ENCODE measurements at places on chromosomes 2 and 18.

DNA sequence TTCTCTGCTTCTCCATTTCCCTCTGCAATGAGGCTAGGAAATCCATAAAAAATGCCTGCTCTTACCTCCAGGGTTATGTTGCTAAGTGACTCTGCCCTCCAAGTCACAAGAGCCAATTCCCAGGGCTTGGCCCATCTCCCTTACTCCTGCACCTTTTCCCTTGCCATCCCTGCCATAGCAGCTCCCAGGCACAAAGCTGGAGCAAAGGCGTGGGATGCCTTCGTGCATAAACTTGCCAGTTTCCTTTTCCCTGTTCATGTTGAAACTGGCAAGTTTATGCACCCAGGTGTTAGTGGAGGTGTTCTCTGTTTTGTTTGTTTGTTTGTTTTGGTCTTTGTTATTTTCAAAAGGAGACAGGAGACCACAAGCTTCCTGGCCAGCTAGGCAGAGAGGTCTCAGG lies 195.1 kb downstream of the ACKR3 start:
- no peak for DNase-seq

GRCh38 chr2:147865560-147865959 lies 20.7 kb downstream of the ACVR2A start:
- DNase-seq = no peak

GRCh38 chr2:174012347-174013314 lies 47.5 kb upstream of the SP3 start:
- DNase-seq = no peak

- DNase-seq = peak; percentile 23
Measured at GRCh38 chr2:235864733-235865515, 303.3 kb downstream of the GBX2 start.

GRCh38 chr2:216392018-216392562 lies 19.8 kb upstream of the MARCHF4 start:
- DNase-seq = no peak

- no peak for DNase-seq
Measured at GRCh38 chr2:26911911-26912861, 58.3 kb upstream of the MAPRE3 start.

DNA sequence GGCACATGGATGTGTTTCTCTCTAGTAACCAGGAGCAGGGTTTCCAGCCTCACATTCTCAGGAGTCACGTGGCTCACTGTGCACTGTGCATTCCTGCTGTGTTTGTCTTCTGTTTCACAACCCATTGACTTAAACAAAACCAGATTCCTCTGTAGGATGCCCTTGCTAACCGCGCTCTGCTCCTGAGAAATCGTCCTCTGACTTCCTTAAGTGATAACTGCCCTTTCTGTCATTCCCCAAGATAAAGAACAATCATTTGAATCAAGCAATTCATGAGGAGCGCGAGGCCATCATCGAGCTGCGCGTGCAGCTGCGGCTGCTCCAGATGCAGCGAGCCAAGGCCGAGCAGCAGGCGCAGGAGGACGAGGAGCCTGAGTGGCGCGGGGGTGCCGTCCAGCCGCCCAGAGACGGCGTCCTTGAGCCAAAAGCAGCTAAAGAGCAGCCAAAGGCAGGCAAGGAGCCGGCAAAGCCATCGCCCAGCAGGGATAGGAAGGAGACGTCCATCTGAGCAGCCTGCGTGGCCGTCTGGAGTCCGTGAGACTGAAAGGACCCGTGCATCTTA lies 60.2 kb downstream of the RALBP1 start:
- DNase-seq = peak; percentile 93

DNA sequence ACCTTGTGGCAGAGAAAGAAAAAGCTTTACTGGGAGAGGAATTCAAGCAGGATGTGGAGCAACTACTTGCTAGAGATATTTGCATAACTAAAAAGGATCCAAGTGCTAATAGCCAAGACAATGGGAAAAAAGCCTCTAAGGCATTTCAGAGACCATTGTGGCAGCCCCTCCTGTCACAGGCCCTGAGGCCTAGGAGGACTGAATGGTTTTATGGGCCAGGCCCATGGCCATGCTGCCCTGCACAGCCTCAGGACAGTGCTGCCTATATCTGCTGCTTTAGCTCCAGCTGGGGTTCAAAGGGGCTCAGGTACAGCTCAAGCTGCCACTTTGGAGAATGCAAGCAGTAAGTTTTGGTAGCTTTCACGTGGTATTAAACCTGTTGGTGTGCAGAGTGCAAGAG lies 17.1 kb upstream of the MRPS5 start:
- no peak for DNase-seq

- no peak for DNase-seq
Measured at GRCh38 chr18:25704494-25704893, 352.5 kb upstream of the ZNF521 start.

DNA sequence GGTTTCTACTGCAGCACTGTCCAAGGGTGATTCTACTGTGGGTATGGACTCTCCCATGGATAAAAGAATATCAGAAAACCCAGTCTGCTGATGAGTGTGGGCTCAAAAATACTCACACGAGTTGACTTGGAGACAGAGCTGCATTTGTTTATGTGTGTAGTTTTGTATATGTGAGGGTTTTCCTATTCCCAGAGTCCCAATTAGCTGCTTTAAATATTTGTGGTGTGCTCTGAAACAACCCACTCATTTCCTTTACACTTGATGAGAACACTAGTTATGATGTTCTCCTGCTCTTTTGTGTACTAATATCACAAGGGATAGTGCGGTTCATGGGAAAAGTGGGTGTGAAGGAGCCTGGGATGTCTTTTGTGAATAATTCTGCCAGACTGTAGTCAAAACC lies 337.3 kb downstream of the PLCL1 start:
- DNase-seq = no peak

- DNase-seq = no peak
Measured at GRCh38 chr2:32064021-32064601, 755 bp downstream of the SPAST start.

DNA sequence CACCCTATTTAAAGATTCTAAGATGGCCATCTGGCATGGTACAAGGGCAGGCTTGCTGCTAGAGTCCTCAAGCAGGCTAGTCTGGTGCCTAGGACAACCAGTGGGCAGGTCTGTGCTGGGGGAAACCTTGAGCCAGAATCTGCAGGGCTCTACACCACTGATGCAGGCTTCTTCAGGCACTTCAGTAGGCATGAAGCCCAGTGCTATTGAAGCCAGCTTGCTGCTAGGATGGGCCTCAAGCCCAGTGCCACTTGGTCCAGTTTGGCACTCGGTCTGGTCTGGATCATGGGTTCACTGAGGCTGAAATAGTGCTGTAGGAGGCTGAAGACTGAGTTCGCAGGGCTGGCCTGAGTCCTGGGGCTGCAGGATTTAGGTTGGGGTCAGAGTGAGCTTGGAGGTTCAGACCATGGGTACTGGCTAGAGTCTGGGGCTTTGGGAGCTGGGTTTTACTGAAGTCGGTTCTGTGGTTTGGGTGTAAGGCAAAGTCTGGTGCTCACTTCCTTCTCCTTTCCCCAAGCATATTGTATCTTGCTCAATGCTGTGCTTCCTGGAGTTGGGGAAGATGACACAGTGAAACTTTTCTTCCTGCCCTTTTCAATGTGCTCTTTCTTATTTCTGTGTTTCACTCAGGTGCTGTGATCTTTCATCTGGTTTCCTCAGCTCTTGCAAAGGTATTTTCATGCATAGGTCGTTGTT lies 41.2 kb downstream of the SP100 start:
- no peak for DNase-seq

- DNase-seq = peak; percentile 3
Measured at GRCh38 chr18:42931491-42931890, 184.0 kb downstream of the RIT2 start.

GRCh38 chr2:42743659-42743990 lies 20.3 kb downstream of the OXER1 start:
- no peak for DNase-seq

- DNase-seq = no peak
Measured at GRCh38 chr2:237393523-237393922, 20.4 kb downstream of the COL6A3 start.

DNA sequence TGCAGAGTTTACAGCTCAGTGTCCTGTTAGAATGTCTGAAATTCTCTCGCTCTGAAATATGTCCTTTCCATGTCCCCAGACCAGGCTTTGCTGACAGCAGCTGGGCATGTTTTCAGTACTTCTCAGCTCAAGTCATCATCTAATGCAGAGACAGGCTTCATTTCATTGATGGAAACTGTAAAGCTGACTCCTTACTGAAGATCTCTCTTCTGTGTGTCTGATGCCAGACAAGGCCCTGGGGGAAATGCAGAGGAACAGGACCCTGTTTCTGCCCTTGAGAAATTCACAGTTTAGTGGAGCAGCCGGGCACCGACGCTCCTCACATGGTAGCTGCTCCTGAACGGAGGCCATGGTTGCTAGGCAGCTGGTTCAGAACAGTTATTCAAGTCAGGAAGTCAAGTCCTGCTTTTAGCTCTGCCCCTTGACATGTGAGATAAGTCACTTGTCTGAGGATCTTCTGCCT lies 24.6 kb upstream of the FZD7 start:
- DNase-seq = no peak

DNA sequence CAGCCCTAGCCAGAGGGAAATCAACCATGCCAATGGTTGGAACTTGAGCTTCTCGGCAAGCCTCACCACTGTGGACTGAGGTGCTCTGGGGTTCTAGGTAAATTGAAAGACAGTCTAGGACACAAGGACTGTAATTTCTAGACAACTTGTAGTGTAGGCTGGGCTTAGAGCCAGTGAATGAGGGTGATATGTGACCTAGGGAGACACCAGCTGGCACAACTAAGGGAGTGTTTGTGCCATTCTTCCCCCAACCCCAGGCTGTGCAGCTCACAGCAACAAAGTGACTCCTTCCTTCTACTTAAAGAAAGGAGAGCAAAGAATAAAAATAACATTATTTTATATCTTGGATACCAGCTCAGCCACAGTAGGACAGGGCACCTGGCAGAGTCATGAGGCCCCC lies 1690.7 kb upstream of the TMEFF2 start:
- DNase-seq = no peak

DNA sequence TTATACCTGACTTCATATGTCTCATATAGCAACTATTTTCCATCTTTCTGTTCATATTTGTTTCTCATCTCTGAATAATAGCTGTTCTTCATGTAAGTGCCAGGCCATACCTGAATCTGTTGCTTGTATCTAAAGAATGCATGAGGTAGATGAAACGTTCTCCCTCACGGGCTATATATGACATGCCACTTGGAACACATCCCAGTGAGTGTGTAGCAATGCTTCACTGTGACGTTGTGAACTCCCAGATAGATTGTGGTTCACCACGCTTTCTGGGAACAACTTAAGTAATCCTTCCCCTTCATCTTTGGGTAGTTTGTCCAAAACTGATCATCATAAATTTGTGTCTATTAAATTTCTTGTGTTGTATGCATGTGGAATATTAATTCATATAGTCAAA lies 60.1 kb downstream of the RDH14 start:
- DNase-seq = peak; percentile 76

- no peak for DNase-seq
Measured at GRCh38 chr2:240571314-240571973, 3.2 kb downstream of the RNPEPL1 start.

- DNase-seq = no peak
Measured at GRCh38 chr2:170271340-170271739, 93.4 kb downstream of the MYO3B start.

DNA sequence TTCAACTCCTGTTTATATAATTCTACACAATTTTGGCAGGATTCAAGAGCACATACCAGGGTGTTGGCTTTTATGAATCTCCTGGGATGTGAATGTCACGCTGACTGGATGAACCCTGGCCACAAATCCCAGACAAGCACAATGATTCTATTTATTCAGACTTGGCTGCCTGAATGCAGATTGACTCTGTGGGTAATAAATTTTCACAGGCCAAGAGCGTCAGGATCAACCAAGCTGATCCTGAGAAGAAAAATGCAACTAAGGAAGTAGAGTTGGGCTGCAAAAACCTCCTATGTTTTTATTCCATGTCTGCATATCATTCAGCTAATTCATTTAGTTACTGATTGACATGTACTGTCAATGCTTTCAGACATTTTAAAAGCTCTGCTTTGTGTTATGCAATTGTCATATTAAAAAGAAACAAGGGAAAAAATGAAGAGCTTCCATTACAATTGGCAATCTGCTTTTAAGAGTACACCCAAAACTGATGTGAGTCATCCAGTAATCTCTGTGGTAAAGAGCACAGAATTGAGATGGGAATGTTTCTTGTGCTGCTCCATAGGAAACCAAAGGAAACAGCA lies 173.0 kb upstream of the REV1 start:
- DNase-seq = peak; percentile 100

DNA sequence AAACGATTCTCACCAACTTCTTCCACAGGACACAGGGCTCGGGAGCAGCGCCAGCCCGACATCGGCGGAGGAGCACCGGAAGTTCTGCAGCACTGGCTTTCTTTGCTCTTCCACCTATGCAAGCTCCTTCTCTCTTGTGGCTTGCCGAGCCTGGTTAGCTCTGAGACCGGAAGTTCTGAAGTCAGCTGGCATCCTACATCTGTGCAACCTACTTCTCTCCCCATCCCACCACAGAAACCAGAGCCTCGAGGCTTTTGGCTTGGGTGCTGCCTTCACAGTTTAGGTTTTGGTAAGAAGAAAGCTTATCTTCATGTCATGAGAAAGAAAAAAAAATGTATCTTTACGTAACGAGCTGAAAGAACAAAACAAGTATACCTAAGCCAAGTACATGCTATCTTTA lies 111.7 kb downstream of the ANKRD44 start:
- no peak for DNase-seq

DNA sequence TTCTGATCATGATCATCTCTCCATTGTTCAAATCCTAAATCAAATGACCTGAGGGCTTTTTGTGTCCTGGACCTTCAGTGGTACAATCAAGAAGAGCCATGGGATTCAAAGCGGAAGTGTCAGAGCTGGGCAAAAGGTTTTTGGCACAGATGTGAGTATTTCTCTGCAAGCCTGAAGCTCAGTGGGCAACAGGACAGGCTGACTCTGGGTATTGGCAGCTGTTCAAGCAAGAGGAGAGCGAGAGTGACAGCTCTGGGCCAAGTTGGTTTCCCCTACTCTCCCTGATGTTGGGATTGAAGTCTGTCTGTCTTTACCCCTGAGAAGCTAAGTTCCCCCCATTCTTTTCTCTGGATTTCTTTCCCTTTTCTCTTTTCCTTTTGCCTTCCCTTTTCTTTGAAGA lies 33.3 kb downstream of the DSEL start:
- DNase-seq = no peak

DNA sequence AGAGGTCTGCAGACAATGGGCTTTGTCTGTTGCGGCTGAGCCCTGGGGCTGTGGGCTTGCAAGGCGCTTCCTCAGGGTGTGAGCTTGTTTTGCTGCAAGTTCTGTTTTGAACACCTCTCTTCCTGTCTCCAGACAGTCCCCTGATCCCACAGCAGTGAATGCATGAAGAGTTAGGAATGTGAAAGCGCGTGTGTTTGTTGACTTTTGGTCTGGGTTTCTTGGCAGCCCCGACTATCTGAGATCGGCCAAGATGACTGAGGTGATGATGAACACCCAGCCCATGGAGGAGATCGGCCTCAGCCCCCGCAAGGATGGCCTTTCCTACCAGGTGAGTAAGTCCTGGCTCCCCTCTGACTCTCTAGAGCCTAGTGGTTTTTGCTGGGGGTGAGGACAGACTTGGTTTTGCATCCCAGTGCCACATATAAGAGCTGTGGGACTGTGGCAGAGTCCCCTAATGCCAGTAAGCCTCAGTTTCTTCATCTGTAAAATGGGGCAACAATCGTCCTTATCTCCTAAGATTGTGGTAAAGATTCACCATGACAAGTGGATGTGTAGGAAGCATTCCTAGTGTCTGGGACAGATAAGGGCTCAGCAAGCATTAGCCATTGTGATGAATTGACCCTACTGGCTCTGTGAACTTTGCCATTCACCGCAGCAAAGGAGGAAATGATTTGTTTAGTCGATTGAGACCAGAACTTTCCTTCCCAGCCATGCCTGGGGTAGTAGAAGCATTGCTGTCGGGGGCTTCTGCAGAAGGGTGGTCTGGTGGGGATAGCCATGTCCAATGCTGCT lies 3.0 kb downstream of the LBH start:
- peak; percentile 58 for DNase-seq

Data from fibroblast of skin of left biceps (primary cell).